ENCODE measurements at places on chromosomes 5 and 9.

DNA sequence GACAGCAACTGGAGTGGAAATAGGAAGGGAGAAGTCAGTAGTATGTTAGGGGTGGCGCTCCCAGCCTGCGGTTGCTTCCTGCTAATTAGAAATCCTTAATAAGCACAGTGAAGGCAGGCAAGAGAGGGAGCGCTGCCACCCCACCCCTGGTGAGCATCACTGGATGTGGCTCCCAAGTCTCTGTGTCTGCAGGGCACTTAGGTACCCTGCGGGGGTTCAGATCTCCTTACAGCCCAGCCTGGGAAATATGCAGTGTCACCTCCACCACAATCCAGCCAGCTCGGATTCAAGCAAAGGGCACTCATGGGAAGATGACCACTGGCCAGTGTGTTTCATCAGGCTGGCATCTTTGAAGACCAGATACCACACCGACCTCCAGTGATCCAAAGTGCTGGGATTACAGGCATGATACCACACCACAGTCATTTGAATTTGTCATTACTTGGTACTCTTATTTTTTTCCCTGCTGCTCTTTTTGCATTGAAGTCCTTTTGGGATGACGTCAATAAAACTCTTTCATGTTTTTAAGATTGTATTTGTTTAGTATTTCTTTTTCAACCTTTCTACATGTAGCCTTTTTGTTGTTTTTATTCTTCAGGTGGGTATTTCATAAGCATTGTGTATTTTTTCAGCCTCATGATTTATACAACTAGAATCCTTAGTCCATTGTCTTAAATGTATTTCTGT lies 90.1 kb downstream of the ANKRD18B start:
- no peak for DNase-seq

- DNase-seq: no peak
Measured at GRCh38 chr5:62167561-62168057, 138.4 kb upstream of the KIF2A start.

DNA sequence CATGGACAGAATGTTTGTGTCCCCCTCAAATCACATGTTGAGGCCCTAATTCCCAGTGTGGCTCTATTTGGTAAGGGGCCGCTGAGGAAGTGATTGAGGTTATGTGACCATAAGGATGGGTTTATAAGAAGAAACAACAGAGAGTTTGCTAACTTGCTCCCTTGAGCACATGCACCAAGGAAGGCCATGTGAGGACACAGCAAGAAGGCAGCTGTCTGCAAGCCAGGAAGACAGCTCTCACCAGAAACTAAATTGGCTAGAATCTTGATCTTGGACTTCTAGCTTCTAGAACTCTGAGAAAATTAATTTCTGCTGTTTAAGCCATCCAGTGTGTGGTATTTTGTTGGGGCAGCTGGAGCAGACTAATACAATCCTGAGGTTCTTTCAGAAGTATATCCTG lies 35.2 kb upstream of the CDC42SE2 start:
- DNase-seq: no peak

DNA sequence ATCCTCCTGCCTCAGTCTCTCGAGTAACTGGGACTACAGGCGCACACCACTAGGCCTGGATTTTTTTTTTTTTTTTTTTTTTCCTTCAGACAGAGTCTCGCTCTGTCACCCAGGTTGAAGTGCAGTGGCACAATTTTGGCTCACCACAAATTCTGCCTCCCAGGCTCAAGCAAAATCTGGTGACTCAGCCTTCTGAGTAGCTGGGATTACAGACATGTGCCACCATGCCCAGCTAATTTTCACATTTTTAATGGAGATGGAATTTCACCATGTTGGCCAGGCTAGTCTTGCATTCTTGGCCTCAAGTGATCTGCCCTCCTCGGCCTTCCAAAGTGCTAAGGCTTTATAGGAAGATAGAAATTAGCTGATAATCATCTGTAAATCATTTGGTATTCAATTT lies 43.9 kb downstream of the NSA2 start:
- DNase-seq: no peak

- no peak for DNase-seq
Measured at GRCh38 chr9:14752871-14753270, 30.3 kb upstream of the CER1 start.
